ENCODE measurements at places on chromosomes 2 and 18. TPM values are rescaled to one million over a fixed set of nuclear protein-coding genes. Genes with fewer than 3 reads are reported as not detected.

The ONECUT2 gene
- 0.03 TPM for total RNA-seq

The SEH1L gene
- 25.0 TPM for total RNA-seq

The MC5R gene
- not detected for total RNA-seq

The PSD4 gene
- 2.6 TPM for total RNA-seq

The CKAP2L gene
- total RNA-seq = 0.46 TPM

The ABCG5 gene
- total RNA-seq = not detected

The FAM110C gene
- 7.7 TPM for total RNA-seq

The BOLL gene
- not detected for total RNA-seq

The SALL3 gene
- total RNA-seq = 3.1 TPM

The GDF7 gene
- total RNA-seq = 0.47 TPM

The ALLC gene
- 0.23 TPM for total RNA-seq

The TMEM178A gene
- total RNA-seq = 2.1 TPM

The AQP12B gene
- total RNA-seq = not detected

The GEN1 gene
- 4.7 TPM for total RNA-seq

The ICA1L gene
- 12.6 TPM for total RNA-seq

The RNF125 gene
- total RNA-seq = 1.1 TPM

The PDE1A gene
- 15.6 TPM for total RNA-seq

The RNF144A gene
- total RNA-seq = 10.8 TPM

The PMAIP1 gene
- total RNA-seq = not detected

The CLEC4F gene
- total RNA-seq = not detected

The SRD5A2 gene
- not detected for total RNA-seq

The ITM2C gene
- 55.9 TPM for total RNA-seq

The CNGA3 gene
- total RNA-seq = not detected

The SPC25 gene
- total RNA-seq = 0.31 TPM

The L3MBTL4 gene
- 36.9 TPM for total RNA-seq

The MATN3 gene
- 0.25 TPM for total RNA-seq

The COQ10B gene
- 31.0 TPM for total RNA-seq

The SATB2 gene
- total RNA-seq = 1.7 TPM

The KCNE4 gene
- total RNA-seq = 3.1 TPM

The C2orf72 gene
- 0.42 TPM for total RNA-seq

The UGT1A9 gene
- not detected for total RNA-seq

The ZFP36L2 gene
- 66.4 TPM for total RNA-seq

The GRHL1 gene
- 2.5 TPM for total RNA-seq

The GPR75 gene
- total RNA-seq = 2.2 TPM

The LIMS3 gene
- total RNA-seq = 8.7 TPM

The HK2 gene
- total RNA-seq = 6.0 TPM

The ARHGAP15 gene
- total RNA-seq = 6.5 TPM

The LBX2 gene
- 0.91 TPM for total RNA-seq

The MBP gene
- 14.6 TPM for total RNA-seq

The KCNG2 gene
- 0.15 TPM for total RNA-seq

The PSMA8 gene
- total RNA-seq = not detected

The EPB41L3 gene
- total RNA-seq = 17.2 TPM

The C2orf81 gene
- total RNA-seq = 1.1 TPM

The CABYR gene
- total RNA-seq = 0.31 TPM

The OXER1 gene
- 0.97 TPM for total RNA-seq

The CHRNG gene
- total RNA-seq = not detected

The PDE11A gene
- total RNA-seq = 0.08 TPM

The NOSTRIN gene
- 23.3 TPM for total RNA-seq

The C2orf78 gene
- not detected for total RNA-seq

The EVX2 gene
- total RNA-seq = not detected

The FBXO48 gene
- total RNA-seq = 0.94 TPM

The CYP26B1 gene
- 9.0 TPM for total RNA-seq

The ZBTB7C gene
- 2.0 TPM for total RNA-seq

The NT5C1B gene
- not detected for total RNA-seq

The PRKAG3 gene
- total RNA-seq = not detected

The TSPYL6 gene
- total RNA-seq = not detected
